Stimulated activated naive CD4-positive, alpha-beta T cell treated with Interleukin-2 at 50 U/mL for 16 hours (primary cell): ENCODE measurements at places on chromosomes 5 and 9.

GRCh38 chr5:91283899-91284298, 99.2 kb downstream of the ARRDC3 start:
- DNase-seq = no peak

- no peak for DNase-seq
These were observed 55.0 kb upstream of the CPLX2 start for GRCh38 chr5:175816348-175816747.

GRCh38 chr9:114172981-114173833, 17.9 kb downstream of the COL27A1 start:
- DNase-seq = no peak

- DNase-seq = no peak
These were observed 40.7 kb upstream of the RNU6ATAC start for GRCh38 chr9:134204991-134205578.
